CD4-positive, alpha-beta memory T cell (primary cell): ENCODE measurements at places on chromosomes 12 and 14. TPM values are rescaled to one million over a fixed set of nuclear protein-coding genes. Genes with fewer than 3 reads are reported as not detected.

DNA sequence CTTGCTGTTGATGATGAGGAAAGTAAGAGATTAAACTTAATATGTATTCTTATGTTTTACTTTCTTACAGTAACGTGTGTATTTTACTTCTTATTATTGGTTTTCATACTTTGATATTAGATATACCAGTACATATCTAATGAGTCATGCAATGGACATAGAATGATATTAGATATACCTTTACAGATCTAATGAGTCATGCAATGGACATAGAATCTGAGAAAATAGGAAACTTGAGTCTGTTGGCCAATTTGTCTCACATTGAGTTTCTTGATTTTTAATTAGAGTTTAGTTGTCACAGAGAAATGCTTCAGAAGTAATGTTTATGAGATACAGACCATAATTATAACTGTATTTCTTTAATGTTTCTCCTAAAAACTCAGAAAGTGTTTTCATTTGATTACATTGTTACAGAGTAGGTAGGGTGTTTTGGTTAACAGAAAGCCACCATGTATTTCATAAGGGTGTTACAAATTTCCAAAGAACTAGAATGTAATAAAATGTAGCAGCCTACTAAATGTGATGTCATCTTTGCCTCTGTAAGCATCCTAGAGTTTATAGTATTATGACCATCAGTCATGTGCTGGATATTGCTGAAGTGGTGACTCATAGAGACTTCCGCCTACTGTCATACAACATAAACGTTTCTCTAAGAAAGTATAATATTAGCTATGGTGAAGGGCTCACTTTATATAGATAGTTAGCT is 3.0 kb downstream of the GAS2L3 start:
- H3K4me1 ChIP-seq, result peaks cover 15% of the 10 kb centered on the region
- H3K27ac ChIP-seq, result no peak overlapping the region
- no peak for DNase-seq
- no peaks in the 10 kb centered on the region for H3K36me3 ChIP-seq
- no peaks in the 10 kb centered on the region for H3K27me3 ChIP-seq

- no peaks in the 10 kb centered on the region for H3K36me3 ChIP-seq
- no peak overlapping the region for H3K4me3 ChIP-seq
- H3K27ac ChIP-seq, result no peak overlapping the region
- DNase-seq, result no peak
Observed at GRCh38 chr12:93122569-93123091, 193.5 kb upstream of the EEA1 start.

DNA sequence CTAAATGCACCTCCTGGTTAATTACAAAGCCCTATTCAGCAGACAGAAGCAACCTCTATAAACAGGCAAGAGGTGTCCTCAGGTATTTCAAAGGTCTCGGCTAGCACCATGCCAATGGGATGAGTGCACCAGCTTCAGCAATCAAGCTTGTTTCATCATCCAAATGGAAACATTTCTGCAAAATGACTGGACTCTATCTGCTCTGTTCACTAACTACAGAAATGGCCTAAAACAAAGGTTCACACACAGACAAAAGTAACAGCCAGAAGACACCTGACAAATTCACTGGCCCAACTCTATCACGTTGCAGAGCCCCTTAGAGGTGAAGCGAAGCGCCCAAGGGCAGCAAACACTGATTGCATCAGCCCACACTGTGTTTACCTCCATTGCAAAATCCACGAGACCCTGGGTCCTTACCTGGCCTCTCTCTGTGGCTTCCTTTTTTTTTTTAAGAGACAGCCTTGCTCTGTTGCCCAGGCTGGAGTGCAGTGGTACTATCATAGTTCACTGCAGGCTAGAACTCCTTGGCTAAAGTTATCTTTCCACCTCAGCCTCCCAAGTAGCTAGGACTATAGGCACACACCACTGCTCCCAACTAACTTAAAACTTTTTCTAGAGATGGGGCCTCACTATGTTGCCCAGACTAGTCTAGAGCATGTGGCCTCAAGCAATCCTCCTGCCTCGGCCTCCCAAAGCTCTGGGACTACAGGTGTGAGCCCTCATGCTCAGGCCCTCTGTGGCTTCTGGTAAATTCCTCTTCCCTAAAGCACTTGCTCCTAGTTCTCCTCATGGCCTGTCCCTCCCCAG is 8.5 kb upstream of the SYNE3 start:
- peak overlapping the region; percentile 60 for H3K27ac ChIP-seq
- no peak overlapping the region for H3K4me3 ChIP-seq
- no peaks in the 10 kb centered on the region for H3K27me3 ChIP-seq
- no peaks in the 10 kb centered on the region for H3K36me3 ChIP-seq
- no peak for DNase-seq

- H3K27me3 ChIP-seq, result no peaks in the 10 kb centered on the region
- no peak overlapping the region for H3K4me3 ChIP-seq
- no peak for DNase-seq
- peaks cover 28% of the 10 kb centered on the region for H3K4me1 ChIP-seq
- no peaks in the 10 kb centered on the region for H3K36me3 ChIP-seq
Observed at GRCh38 chr14:55356913-55357312, 54.7 kb downstream of the ATG14 start.

The TSHR gene
- total RNA-seq, result 0.30 TPM

The EGLN3 gene
- 4.0 TPM for total RNA-seq

- no peak overlapping the region for H3K27ac ChIP-seq
- no peak for DNase-seq
- no peak overlapping the region for H3K4me3 ChIP-seq
- H3K4me1 ChIP-seq, result peaks cover 15% of the 10 kb centered on the region
- H3K27me3 ChIP-seq, result peaks cover 3% of the 10 kb centered on the region
- H3K36me3 ChIP-seq, result no peaks in the 10 kb centered on the region
Observed at GRCh38 chr14:104140213-104140462, 1.8 kb downstream of the KIF26A start.

DNA sequence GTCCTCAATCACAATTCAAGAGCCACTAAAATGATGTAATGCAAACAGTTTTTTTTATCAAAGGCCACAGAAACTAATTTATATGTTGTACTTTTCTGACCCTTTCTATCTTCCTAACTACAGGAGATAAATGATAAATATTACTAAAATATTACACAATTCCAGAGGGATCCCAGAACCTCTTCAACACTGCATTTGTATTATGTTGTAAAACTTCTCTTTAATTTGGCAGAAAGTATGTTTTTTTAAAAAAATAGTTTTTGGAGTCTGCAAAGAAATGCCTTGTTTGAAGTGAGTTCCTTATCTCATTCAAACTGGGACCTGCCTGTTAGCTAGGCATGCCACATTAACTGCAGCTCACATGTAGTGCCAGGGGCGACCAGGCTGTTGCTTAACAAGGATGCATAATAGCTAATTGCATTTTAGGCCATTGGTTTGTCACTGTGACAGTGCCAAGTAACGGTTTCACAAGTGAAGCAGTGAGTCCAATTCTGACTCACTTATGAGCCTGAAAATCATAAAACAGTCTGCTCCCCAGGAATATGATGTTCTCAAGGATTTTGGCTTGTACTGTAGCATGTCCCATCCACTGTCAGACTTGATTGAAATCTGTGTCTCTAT is 266.9 kb downstream of the KTN1 start:
- H3K4me1 ChIP-seq, result no peaks in the 10 kb centered on the region
- H3K27ac ChIP-seq, result no peak overlapping the region
- no peaks in the 10 kb centered on the region for H3K36me3 ChIP-seq

DNA sequence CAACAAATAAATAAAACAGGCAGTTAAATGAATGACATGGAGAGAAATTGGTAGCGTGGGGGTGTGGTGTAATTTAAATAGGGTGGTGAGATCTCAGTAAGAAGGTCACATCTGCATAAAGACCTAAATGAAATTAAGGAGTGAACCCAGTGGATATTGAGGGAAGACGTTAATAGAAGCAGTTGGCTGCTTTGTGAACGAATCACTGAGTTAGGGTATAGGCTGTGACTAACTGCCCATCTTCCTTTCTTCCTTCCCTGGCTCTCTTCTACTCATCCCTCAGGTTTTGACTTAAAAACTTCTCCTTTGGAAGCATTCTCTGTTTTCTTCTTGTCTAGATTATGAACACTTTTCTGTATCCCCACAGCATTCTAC is 64.7 kb downstream of the BTG1 start:
- peaks cover 32% of the 10 kb centered on the region for H3K4me1 ChIP-seq
- peak overlapping the region; percentile 39 for H3K27ac ChIP-seq
- no peaks in the 10 kb centered on the region for H3K36me3 ChIP-seq
- DNase-seq, result no peak
- no peak overlapping the region for H3K4me3 ChIP-seq

- no peak overlapping the region for H3K4me3 ChIP-seq
- H3K27me3 ChIP-seq, result no peaks in the 10 kb centered on the region
- DNase-seq, result no peak
- peaks cover 46% of the 10 kb centered on the region for H3K4me1 ChIP-seq
- no peak overlapping the region for H3K27ac ChIP-seq
Observed at GRCh38 chr12:15543347-15543746, 221.0 kb downstream of the PTPRO start.

The PTGER2 gene
- 30.2 TPM for total RNA-seq

The LHX5 gene
- total RNA-seq, result not detected

The PLEKHG7 gene
- not detected for total RNA-seq

DNA sequence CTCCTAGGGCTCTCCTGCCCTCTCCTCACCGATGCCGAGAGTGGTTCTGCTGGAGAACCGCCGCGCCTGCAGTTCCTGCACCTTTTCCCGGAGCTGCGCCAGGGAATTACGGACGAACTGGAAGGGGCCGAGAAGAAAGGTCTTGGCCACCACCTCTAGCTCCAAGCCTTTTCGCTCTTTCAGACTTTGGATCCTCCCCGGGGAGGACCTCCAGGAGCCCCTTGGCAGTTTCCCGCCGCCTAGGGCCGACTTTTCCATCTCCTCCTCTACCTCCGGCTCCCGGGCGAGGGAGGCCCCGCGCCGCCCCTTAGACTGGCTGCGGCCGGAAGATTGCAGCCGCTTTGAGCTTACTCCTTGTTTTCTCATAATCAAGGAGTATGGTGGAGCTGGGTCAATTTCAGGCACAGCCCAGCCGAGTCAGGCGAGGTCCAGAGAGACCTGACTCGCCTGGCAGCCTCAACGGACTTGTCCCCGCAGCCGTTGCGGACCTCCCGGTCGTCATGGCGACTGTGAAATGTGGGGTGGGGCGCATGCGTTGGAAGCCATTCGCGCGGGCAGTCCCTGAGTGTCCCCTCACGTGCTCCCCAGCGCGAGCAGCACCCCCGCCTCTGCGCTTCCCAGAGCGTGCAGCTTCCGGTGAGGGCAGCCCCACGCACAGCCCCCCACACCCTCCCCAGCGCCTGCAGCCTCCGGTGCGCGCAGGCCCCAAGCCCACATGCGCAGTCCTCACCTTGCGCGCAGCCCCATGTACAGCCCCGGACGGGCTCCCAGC is at the start of gene DPY19L2:
TSS of gene DPY19L2 (minus strand) at position 466 of the 772 bp plus-strand sequence. CDS start at position 366, 100 bp downstream.
- no peak within 1 kb of the TSS for H3K27ac ChIP-seq
- no peaks in the 10 kb centered on the region for H3K36me3 ChIP-seq
- H3K4me3 ChIP-seq, result no peak within 1 kb of the TSS
- peaks cover 5% of the 10 kb centered on the region for H3K4me1 ChIP-seq
